CD4-positive, alpha-beta T cell treated with Interferon alpha-2 for 1 hour (primary cell): ENCODE measurements at places on chromosomes 5 and 9.

DNA sequence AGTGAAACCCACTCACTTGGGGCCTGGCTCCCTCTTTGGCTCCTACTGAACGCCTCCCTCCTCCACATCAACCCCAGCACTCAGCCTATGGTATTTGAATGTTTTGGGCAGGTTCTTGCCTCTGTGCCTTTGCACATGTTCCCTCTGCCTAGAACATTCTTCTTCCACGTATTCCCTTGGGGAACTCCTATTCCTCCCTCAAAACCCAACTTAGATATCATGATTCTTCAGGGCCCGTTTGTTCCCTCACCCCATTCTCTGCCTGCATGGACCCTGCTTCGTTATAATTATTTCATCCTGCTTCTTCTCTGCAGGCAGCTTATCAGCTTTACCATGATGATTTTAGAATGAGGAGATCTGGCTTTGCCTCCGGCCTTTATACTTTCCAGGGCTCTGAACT, 215.0 kb upstream of the IER5L start:
- no peak for DNase-seq

DNA sequence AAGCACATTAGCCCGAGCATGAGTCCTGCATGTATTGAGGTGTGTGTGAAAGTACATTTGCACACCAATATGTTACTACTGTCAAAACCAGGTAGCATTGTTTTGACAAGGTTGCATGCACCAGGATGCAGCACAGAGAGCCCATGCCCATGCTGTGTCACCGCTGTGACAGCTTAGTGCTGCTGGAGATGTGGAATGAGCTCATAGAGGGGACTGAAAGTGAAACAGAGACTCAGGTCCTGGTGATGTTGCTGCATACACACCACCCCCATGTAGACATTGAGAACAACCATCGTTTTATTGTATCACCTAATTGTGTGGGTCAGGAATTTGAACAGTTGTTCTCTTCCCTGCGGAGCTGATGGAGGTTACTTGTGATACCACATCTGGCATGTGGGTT, 53.0 kb downstream of the GADD45G start:
- DNase-seq: no peak

- DNase-seq: no peak
Observed at GRCh38 chr9:106620866-106621265, 242.1 kb upstream of the ZNF462 start.

DNA sequence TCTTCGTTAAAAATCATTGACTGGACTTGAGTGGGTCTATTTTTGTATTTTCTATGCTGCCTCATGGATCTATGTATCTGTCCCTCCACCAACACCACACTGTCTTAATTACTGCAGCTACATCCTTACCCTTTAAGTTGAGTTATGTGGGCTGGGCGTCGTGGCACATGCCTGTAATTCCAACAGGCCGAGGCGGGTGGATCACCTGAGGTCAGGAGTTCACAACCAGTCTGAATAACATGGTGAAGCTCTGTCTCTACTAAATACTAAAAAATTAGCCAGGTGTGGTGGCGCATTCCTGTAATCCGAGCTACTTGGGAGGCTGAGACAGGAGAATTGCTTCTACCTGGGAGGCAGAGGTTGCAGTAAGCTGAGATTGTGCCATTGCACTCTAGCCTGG, 48.2 kb downstream of the XRCC4 start:
- DNase-seq: no peak

DNA sequence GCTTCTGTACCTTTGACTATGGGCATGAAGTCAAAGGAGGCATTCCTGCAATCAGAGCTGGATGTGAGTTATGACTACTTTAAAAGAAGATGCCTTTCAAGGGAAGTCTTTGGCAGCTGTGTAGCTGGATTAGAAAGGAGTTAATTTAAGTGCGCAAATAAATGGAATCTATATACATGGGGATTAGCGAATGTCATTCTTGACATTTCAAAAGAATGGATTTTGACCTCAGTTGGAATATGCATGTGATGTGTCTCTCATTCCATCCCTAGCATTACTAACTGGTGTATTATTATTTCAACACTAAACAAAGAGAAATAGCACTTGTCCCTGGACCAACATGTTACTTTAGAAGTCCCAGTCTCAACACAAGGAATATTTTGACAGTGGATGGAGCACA, 359.6 kb upstream of the SLC24A2 start:
- DNase-seq: no peak

GRCh38 chr5:112895682-112896081, 26.3 kb downstream of the REEP5 start:
- DNase-seq: no peak

- no peak for DNase-seq
Observed at GRCh38 chr5:92777421-92777820, 803.6 kb downstream of the NR2F1-AS1 start.

DNA sequence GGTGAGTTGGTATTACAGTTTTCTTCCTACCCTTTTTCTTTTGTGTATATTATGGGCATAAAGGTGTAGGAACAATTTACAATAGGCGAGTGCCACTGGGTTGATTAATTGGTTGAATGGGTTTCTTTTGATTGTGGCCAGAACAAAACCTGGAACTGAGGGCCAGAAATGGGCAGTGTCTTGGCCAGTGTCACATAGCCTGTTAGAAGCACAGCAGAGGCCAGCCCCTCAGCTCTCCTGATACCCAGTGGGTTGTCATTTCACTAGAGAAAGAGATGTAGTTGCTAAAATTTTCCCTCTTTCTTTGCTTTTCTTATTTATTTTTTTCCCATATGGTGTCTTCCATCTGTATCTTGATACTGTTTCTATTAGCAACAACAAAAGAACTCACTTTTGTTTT, 38.8 kb upstream of the SEMA6A start:
- no peak for DNase-seq

DNA sequence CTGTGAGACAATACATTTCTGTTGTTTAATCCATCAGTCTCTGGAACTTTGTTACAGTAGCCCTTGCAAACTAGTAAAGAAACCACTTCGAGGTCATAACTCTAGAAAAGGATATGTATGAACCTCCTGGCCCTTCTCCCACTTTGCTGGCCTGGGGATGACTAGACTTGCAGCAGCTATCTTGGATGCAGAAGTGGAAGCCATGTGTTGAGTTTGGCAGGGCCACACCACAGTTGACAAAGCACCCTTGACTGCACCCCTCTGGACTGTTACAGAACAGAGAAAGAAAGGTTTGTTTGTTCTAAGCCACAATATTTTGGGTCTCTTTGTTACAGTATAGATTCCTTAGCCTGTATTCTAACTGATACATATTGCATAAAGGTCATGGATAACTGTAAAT, 183.2 kb upstream of the TAS2R1 start:
- no peak for DNase-seq

DNA sequence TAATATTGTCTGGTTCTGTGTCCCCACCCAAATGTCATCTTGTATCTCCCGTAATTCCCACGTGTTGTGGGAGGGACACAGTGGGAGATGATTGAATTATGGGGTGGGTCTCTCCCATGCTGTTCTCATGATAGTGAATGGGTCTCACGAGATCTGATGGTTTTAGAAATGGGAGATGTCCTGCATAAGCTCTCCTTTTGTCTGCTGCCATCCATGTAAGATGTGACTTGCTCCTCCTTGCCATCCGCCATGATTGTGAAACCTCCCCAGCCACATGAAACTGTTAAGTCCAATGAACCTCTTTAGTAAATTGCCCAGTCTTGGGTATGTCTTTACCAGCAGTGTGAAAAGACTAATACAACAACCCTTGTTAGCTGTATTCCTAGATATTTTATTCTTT, 44.5 kb downstream of the GIN1 start:
- no peak for DNase-seq

- DNase-seq: no peak
Observed at GRCh38 chr9:137582286-137582860, 3.6 kb upstream of the DPH7 start.

- no peak for DNase-seq
Observed at GRCh38 chr5:11992518-11992917, 88.3 kb upstream of the CTNND2 start.

DNA sequence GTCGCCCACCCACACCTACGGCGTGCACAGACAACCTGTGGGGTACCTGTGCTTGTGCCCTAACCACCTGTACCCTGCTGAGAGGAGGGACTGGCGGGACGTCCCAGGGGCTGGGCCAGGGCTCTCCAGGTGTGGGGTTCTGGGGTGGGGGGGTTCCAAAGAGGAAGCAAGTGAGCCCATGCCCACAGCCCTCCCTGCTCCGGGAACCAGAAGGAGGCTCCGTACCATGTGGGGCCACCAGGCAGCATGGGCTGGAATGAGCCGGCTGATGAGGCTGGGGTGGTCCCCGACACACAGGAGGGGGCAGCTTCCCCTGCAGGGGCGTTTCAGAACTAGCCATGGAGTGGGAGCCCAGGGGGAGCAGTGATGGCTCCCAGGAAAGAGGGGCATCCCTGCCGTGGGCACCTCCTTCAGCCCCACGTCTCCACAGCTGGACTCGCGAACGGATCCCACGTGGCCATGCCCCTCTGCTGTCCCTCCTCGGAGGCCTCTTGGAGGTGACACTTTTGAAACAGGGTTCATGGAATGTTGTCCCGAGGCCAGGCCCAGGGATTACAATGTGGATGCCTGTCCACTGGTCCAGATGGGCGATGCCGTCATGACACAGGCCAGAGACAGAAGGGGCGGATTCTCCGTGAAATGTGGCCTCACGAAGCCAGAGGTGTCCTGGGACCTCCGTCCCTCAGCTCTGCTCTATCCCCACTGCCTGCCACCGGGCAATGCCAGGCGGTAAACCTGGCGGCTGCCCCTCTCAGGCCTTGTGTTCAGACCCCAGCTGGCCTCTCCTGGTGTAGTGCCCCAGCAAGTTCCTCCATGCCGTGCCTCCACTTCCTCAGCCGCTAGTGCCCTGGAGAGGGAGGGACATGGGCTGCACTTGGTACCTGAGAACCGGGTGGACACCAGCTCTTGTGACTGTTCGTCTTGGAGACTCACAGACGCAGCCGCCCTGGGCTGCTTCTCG, 33.6 kb upstream of the IRX4 start:
- DNase-seq: no peak

DNA sequence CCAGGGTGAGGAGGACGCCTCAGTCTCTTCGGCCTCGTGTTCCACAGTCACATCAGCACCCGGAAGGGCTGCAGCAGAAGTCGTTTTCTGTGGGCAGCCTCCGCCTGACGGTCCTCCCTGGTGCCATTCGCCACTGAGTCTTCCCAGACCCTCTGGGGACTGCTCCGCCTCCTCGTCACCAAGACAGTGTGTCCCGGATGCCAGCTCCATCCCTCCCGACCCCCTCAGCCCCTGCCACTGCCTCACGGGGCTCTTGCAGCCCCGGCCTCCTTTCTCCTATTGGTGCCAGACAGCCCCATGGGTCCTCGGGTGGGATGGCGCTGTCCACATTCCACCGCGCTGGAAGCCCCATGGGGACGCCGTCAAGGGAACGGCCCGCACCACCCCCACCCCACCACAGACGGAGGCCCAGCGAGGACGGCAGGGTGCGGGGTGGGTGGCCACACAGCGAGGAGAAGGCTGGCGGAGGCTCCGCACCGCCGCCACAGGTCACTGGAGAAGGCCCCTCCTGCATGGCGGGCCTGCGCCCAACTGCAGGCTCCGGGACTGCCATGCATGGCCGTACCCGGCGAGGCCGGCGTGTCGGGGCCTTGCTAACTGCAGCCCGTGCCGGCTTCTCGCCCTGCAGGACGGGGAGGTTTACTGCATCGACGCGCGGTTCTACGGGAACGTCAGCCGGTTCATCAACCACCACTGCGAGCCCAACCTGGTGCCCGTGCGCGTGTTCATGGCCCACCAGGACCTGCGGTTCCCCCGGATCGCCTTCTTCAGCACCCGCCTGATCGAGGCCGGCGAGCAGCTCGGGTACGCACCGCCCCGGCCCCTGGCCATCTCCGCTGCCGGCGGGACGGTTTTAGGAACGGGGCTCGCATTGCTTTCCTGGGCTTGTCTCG, 43.6 kb upstream of the CACNA1B start:
- DNase-seq: no peak

GRCh38 chr9:38108326-38108725, 39.3 kb upstream of the SHB start:
- no peak for DNase-seq

- no peak for DNase-seq
Observed at GRCh38 chr9:102049586-102050246, 311.3 kb upstream of the GRIN3A start.

DNA sequence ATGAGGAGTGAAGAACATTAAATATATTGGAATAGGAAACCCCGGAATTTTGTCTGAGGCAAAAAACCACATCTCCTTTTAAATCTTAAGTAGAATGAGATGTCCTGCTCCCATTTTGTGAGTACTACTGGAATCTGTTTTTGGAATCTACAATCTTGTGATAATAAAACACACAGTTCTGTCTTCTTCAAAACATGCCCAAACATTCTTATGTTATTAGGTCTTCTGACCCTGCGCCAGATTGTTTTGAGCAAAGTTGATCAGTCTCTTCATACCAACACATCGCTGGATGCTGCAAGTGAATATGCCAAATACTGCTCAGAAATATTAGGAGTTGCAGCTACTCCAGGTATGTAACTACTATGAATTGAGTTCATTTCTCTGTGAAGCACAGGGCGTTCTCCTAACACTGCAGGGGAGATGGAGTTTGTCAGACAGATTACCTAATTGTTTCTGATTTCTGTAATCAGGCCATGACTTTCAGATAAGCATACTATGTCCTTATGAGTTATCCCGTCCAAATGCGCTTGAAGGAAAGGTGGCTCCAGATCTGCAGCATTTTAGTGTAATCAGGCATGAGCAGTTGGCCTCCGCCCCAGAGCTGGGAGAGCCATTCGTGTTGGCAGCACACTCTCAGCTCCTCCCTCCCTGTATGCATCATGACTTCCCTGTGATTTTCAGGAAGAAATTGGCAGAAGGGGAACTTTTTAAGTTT, 88.0 kb downstream of the NLN start:
- no peak for DNase-seq

DNA sequence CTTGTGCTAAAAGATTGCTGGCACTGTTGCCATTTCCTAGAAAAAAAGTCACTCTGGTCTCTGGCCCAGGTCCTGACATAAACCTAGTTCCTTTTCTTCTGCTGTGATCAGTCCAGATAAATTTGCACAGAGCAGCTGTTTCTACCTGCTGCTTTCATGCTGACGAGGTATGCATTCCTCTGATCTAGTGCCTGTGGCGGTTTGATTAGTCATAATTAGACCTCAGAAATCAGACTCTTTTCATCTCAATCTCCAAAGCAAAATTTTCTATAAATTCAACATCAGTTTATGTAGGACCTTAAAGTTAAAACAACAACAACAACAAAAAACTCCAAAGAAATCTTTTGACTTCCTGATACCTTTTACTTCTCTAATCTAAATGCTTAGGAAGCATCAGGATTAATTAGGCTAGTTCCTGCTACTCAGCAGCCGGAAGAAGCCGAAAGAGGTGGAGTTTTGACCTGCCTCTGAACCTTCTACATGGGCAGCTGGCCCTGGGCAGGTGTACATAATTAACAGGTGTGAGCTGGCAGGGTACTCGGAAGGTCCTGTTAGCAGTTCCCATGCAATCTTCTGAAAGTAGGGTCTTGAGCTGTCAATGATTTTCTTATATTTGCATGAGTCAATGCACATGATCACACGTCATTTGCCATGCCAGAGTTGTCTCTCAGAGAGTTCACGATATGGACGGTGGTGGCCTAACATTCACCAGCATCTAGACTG, 83.3 kb upstream of the CCDC112 start:
- no peak for DNase-seq
